Stimulated activated CD8-positive, alpha-beta memory T cell treated with anti-CD3 and anti-CD28 coated beads, Interleukin-4, amount 100 ng/mL, for 1 hour (primary cell): ENCODE measurements at places on chromosomes 6 and 20.

GRCh38 chr6:52333840-52334200 lies 28.1 kb upstream of the PAQR8 start:
- no peak for DNase-seq

DNA sequence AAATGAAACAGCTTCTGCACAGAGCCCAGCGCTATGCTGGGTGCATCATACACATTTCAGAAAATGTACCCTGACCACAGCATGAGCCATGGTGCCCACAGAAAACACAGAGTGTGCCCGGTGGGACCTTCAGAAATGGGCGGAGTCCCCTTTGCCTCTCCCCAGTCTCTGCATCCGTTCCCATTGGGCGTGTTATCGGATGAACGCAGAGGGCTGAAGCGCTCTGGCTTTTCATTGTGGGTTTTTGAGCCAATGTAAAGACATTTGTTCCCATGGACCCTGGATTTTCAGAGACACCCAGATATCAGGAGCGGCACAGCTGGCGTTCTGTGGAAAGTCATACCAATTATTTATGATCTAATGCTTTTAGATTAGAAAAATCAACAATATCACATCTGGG lies 99.8 kb downstream of the DACT2 start:
- DNase-seq = no peak

DNA sequence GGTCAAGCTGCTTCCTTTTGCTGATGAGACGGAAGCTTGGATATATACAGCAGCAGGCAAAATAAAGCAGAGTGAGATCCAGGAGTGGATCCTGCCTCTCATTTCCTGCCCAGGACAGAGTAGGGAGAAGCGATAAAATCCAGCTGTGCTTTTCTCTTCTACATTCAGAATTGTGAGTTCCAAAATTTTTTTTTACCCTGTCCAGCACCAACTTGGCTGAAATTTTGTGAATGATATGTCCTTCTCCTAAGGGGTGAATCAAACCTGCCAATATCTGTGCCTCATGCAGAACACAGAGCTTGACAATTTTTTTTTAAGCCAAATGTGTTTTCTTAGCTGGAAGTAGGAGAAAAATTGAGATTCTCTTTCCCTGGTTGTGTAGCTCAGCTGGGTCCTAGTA lies 235.6 kb upstream of the CHD6 start:
- DNase-seq = no peak

DNA sequence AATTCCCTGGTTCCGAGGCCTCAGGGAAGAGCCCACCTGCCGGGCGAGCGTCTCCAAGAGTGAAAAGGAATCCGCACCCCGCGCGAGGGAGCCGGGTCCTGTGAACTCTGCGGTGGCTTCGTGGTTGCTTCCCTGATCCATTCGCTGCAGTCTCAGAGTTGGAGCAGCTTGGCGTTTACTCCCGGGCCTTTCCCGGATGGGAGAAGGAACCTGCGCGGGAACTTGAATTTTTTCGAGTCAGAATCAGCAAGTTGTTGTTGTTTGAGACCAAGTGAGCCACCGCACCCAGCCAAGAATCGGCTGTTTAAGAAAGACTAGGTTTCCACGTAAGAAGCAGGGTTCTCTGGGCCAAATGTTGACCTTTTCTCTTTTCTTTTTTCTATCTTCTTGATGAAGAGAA lies 12.9 kb downstream of the PRSS16 start:
- no peak for DNase-seq

DNA sequence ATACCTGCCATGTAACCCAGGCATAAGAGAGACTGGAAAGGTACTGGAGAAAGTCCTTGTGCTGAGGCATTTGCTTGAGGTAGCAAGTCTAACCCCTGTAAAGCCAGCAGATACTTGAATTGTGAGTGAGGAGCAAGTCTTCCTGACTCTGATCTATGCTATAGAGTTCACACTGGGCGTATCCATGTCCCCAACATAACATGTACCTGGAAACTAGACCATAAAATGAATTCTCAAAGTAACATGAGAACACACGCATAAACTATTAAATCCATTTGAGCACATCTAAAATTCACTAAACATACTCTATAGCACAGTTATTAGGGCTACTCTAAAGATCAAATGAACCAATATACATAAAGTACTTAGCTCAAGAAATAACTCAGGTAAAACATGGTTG lies 2.0 kb downstream of the NHSL1 start:
- DNase-seq = no peak

DNA sequence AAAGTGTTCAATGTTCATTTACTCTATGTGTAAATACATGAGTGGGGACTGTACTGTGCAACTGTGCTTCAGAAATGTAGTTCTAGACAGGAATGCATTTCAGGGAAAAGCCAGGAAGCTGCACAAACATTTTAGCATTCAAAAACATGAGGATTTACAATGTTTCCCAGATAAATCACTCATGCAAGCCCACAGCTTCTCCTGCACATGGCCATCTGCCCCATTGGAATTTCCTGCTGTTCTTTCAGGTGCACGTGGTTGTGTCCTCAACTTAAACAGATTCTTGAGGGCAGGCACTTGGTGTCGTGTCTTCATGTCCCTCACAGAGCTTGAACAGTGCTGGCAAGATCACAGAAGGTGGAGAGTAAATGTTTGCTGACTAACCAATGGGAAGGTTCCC lies 101.5 kb downstream of the UNC5CL start:
- DNase-seq = no peak

DNA sequence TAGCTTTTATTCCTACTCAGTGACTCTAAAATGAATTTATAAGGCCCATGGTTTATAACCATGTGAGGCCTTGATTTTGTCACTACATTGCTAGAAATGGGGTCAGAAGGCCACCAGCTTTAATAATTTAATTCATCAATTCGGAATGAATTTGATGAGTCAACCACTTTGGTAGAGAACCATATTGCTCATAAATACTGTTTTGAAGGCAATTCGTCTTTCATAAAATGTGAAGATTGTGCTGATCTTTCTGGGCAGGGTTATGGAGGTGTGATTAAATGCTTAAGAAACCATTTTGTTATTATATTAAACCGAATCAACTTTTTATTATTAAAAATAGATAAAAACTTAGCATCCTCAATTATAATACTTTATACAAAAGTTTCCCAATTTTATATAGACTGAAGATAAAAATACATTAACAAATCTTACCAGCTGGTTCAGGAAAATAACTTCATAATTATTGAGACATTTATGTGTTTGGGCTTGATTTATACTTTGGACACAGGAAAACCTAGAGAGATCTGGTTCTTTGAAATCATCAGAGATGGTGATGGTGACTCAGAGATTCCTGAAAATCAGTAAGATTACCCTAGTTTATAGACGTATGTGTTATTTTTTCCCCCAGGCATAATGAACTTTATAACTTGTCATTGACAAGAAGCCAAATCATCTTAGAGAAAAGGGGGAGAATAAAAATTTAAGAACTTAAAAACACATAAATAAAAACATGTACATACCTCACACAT lies 10.6 kb downstream of the HCRTR2 start:
- DNase-seq = no peak
